ENCODE measurements at places on chromosomes 2 and 18.
A peak's percentile ranks its signal among the peaks of the same experiment; 100 is the strongest.

DNA sequence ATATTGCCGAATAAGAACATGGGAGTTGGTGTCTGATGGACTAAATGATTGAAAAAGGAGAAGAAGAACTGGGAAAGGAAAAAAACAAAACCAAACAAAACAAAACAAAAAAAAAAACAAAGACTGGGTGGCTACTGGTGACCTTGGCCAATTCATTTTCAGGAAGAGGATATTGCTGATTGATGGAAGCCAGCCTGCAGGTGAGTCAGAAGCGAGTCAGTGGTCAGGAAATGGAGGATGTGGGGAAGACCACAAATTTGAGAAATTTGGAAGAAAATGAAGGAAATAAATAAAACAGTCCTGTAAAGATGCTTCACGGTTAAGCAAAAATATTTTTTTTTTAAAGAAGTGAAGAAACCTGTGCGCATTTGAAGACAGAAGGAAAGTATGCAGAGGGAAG, 296.9 kb downstream of the ZNF521 start:
- DNase-seq, result no peak

- DNase-seq, result no peak
Measured at GRCh38 chr2:44652701-44653100, 288.8 kb upstream of the SIX3 start.

- DNase-seq, result no peak
Measured at GRCh38 chr18:31487246-31488015, 10.5 kb upstream of the DSG2 start.

GRCh38 chr2:4391013-4391412, 687.6 kb downstream of the DCDC2C start:
- no peak for DNase-seq

- DNase-seq, result no peak
Measured at GRCh38 chr2:5234563-5234962, 457.6 kb upstream of the SOX11 start.

DNA sequence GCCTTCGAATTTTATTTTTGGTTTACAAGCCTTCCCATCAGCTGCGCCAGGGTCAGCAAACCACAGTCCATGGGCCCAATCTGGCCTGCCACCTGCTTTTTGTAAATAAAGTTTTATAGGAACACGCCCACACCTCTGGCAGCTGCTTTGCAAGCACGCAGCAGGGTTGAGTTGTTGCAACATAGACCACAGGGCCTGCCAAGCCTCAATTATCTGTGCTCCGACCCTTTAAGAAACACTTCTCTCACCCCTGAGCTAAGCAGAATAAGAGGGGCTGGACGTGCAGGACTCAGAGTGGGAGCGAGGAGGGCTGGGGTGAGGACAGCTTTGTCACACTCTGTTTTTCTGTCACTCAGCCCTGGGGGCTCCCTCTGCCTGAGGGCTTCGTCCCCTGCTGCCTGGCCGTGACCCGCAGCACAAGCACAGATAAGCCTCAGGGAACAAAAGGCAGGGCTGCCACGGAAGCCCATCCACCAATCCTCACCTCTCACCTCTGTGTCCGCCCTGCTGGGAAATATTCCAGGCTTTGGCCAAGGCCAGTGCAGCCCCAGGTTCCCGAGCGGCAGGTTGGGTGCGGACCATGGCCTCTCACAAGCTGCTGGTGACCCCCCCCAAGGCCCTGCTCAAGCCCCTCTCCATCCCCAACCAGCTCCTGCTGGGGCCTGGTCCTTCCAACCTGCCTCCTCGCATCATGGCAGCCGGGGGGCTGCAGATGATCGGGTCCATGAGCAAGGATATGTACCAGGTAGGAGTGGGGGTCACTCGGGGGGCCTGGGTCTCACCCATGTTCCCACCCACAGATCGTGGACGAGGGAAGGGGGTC, at the start of gene AGXT:
Gene AGXT (plus strand): TSS at position 539 of the 823 bp plus-strand sequence. CDS start 42 bp downstream, at position 581.
- DNase-seq, result peak; percentile 52

DNA sequence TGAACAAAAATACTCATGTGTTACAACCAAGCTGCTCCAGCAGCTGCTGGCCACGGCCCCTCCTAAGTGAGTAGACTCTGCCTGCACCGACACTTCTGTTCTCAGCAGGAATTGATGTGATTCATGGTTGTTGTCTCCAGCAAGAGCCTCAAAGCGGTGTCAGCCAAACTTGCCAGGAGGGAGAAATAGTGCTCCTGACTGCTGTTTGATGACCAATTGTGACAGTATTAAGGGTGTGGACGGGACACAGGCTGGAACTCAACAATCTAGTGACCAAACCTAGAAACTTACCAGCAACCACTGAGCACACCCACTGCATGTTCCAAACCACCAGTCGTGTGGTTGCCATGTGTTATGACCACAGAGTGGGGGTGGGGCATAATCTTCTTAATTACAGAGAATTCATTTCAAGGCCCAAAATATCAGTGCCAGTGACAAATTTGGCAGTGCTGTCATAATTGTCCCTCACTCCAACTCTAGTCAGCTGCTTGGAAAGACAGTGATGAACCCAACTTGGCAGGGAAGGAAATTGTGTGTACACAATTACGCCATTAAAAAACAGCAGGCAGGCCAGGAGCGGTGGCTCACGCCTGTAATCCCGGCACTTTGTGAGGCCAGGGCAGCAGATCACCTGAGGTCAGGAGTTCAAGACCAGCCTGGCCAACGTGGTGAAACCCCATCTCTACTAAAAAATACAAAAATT, 30.4 kb downstream of the FBLN7 start:
- DNase-seq, result no peak

DNA sequence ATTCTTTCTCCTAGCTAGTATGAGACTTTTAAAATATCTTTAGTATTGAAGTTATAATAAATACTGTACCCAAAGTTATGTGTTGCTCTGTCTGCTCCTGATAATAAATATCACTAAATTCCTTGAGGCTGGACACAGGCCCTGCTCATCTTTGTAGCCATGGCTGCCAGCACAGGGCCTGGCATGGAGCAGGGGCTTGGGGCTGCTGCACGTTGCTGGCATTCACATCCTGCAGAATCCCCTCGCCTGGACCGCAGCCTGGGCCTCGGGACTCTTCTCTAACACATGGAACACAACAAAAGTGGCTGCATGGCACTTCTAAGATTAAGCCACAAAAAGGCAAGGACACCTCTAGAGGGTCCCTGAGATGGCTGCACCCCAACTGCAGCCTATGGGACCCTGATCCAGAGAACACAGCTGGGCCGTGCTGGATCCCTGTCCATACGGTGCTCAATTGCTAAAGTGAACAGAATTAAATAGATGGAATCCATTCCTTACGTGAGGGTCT, 477.5 kb upstream of the MYT1L start:
- DNase-seq, result no peak

DNA sequence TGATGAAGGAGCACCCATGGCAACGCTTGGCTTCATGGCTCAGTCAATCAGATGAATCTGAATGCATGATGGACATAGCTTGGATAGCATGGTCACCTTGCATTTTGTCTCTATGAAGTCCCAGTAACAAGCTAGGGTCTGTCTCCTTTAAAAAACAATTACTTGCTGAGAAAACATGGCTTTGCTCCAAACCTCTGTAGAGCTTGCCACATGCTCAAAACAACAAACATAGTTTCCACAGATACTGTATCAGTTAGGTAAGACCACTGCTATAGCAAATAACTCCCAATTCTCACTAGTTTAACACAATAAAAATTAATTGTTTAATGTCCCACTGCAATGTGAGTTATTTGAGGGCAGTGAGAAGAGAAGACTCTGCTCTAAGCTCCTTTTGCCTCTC, 401.0 kb downstream of the IRS1 start:
- DNase-seq, result no peak

DNA sequence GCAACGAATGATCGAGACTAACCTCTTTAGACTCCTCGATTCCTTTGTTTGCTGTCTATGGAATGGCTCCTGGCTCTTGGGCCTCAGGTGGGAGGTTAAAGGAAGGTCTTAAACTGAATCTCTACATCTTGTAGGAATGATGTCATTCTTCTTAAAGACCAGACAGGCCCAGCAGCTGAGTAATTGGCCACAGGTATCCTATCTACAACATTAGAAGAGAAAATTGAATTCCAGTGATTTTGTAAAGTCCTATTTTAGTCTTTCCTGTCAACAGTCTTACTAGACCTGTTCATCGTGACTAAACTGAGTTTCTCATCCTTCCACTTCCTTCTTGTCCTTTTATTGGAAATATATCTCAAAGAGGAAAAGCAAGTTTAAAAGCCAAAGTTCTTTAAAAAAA, 274.8 kb downstream of the ALPK2 start:
- DNase-seq, result no peak

DNA sequence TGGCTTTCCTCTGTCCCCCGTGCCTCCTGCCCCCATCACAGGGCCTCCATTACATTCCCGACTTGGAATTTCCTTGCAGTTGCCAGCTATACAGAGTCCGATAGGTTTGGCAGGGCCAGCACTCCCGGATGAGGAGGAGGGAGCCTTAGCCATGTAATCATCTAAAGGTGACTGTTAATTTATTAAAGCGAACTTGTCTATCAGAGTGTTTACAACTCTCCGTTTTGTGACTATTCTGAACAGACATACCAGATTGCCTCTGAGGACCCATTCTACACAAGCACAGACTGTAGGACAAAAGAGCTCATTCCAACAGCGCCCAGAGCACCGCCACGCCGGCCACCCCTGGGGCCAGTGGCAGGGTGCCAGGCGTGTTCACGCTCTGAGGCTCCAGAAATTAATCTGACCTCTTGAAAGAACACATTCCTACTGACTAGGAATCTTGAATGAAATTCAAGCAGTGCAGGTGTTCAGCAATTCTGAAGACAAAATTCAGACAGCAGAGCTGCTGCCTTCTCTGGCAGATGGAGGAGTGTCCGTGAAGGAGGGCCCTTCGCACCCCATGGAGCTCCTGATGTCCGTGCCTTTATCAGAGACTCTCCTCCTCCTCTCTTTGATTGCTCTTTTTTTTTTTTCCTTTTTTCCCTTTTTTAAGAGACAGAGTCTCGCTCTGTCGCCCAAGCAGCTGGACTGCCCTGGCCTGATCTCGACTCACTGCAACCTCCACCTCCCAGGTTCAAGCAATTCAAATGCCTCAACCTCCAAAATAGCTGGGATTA, 58.1 kb upstream of the RALBP1 start:
- peak; percentile 67 for DNase-seq

DNA sequence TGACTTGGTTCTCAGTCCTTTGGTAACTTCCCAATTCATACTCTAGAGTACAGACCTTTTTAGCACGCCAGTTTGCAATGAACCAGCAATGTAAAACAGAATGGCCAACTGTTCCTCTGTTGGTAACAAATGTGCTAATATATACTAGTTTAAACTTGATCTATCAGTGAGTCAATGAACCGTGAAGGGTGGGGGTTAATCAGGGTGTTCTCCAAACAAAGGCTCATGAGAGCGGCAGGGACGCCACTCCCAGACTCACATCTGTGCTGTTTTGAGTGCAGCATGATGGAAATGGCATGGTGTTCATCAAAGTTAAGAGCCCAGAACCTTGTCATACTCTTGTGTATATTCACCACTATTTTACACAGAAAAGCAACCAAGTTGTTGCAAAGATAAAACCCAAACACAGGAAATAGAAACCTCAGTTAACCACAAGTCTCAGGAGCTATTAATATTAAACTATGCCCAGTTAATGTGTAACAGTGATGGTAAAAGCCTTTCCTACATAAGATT, 70.3 kb downstream of the CERKL start:
- no peak for DNase-seq

- DNase-seq, result no peak
Measured at GRCh38 chr2:128036748-128037607, 9.1 kb upstream of the SAP130 start.

- DNase-seq, result peak; percentile 62
Measured at GRCh38 chr18:76446321-76447257, 48.5 kb downstream of the ZNF516 start.

GRCh38 chr18:36829362-36830157, 633 bp downstream of the KIAA1328 start:
- peak; percentile 65 for DNase-seq

- no peak for DNase-seq
Measured at GRCh38 chr2:38549071-38549704, 53.5 kb downstream of the HNRNPLL start.

DNA sequence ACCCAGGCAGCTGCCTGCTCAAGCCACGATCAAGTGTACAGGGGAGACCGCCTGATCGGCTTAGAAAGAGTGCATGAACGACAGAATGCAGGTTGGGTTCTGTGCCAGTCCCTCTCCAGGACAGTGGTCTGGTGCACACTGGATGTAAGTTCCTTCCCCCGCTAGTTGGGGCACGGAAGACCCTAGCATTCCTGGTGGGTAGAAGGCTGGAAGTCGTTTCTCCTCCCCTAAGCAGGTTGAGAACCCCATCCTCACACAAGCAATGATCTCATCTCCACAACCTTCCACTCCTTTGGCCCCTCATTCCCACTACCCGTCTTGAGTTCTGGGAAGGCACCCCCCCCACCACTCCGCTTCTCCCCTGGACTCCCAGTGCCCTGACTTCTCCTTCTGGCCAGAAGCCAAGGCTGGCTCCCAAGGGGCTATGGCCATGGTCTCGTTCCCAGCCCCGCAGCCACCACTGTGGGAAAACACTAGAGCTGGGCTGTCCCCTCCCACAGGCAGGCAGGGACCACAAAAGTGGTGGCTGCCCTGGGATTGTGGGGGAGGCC, 1.4 kb upstream of the ANKRD39 start:
- DNase-seq, result peak; percentile 85

DNA sequence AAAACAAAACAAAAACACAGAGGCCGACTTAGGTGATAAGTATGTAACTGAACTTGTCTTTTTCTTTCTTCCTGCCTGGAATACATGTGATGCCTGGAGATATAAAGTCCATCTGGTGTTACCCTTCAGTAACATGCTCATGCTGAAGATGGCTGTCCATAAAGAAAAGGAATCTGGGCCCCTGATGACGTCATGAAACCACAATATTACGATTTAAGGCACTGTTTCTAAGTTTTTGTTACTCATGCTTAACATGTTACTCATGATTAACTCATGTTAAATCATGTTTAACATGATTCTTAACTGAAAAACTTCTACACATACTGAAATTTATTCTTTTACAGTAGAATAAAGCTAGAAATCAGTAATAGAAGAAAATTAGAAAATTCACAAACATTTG, 49.0 kb downstream of the STRADB start:
- no peak for DNase-seq

DNA sequence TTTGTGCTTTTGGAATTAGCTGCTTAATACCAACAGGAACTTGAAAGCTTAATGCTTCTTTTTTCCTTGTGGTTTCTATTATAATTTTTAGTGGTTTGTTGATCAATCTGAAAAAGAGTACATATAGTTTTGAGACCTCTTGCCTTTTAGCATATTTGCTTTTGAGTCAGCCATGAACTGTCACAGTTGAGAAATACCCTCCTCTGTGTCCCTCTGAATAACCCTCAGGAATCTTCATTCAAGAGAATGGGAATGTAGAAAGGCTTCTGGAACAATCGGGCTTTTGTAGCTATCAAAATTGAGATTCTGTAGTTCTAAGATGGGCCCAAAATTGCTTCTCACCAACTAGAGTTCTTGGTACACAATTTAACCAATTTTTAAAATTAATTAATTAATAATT, 451.1 kb upstream of the TRIB2 start:
- DNase-seq, result no peak

DNA sequence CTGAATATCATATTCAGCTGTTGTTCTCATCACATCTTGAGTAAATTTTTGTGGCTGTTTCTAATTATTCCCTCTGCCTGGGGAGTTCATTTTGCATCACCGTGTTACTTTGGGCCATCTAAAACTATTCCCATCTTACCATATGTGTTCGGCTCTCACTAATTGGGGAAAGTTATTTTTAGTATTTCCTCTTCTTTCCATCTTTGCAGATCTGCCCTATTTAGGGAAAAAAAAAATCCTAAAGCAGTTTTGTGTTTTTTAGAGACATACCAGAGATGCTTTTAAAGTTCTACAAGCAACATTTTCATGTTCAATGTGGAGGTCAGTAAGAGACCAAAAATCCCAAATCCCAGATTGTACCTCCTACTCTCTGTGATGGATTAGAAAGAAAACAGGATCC, 111.3 kb upstream of the NDUFV2 start:
- no peak for DNase-seq

Data from sigmoid colon (tissue), 7 donors.